ENCODE measurements at places on chromosomes 6 and 20.

- no peak for DNase-seq
These were observed 312.3 kb downstream of the TAF4 start for GRCh38 chr20:61753316-61753942.

GRCh38 chr6:34020807-34021553 is 124.9 kb downstream of the GRM4 start:
- no peak for DNase-seq

- DNase-seq: no peak
These were observed 180.4 kb downstream of the BMP7 start for GRCh38 chr20:57086066-57086465.

GRCh38 chr6:10696655-10697054 is 1.9 kb downstream of the PAK1IP1 start:
- no peak for DNase-seq

GRCh38 chr6:116633685-116634084 is 17.4 kb downstream of the RSPH4A start:
- DNase-seq: no peak

GRCh38 chr6:15400572-15401004 is 154.7 kb downstream of the JARID2 start:
- DNase-seq: peak; percentile 70

- no peak for DNase-seq
These were observed 214.1 kb upstream of the RREB1 start for GRCh38 chr6:6893701-6894100.

- no peak for DNase-seq
These were observed 63.5 kb downstream of the SLC2A10 start for GRCh38 chr20:46772901-46773300.

- no peak for DNase-seq
These were observed 220.7 kb upstream of the DEFB112 start for GRCh38 chr6:50270415-50270814.

- DNase-seq: no peak
These were observed 151.2 kb downstream of the RNF144B start for GRCh38 chr6:18538315-18538714.

DNA sequence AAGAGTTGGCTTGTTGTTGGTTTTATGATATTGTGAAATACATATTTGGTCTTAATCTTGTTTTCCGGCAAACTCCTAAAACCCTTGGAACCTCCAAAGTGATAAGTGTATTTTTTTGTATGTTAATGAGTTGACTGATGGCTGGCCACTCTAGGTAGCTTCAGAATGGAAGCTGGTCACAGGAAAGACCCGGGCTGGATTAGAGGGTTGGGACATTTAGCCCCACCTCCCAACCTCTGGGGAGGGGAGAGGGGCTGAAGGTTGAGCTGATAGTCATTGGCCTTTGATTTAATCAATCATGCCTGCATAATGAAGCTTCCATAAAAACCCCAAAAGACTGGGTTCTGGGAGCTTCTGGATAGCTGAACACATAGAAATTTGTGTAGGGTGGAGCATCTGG is 42.7 kb downstream of the SASH1 start:
- no peak for DNase-seq

GRCh38 chr6:72669324-72669723 is 47.5 kb downstream of the KCNQ5 start:
- DNase-seq: no peak

DNA sequence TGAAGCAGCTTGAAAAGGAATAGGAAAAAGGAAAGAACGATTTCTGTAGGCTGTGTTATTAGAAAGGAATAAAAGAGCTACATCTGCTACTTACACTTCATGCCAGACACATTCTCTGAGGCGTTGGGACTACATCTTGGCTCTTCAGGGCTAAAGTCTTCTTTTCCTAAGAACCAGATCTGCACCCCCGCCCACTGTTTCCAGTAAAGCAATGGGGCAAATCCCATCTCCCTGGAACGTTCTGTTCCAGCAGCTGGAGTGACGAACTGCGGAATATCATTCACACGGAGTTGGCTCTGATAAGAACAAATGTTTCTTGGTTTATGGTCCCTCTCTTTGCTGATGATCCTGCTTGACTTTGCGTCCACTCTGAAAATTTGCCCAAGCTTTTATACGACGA is 26.9 kb downstream of the FAM50B start:
- DNase-seq: no peak

DNA sequence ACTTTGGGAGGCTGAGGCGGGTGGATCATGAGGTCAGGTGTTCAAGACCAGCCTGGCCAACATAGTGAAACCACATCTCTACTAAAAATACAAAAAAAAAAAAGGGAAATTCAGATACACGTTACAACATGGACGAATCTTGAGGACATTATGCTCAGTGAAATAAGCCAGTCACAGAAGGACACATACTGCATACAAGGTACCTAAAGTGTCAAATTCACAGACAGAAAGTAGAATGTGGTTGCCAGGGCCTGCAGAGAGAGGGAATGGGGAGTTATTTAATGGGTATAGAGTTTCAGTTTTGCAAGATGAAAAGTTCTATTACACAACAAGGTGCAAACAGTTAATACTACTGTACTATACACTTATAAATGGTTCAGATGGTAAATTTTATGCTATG is 75.1 kb downstream of the SNX5 start:
- no peak for DNase-seq

DNA sequence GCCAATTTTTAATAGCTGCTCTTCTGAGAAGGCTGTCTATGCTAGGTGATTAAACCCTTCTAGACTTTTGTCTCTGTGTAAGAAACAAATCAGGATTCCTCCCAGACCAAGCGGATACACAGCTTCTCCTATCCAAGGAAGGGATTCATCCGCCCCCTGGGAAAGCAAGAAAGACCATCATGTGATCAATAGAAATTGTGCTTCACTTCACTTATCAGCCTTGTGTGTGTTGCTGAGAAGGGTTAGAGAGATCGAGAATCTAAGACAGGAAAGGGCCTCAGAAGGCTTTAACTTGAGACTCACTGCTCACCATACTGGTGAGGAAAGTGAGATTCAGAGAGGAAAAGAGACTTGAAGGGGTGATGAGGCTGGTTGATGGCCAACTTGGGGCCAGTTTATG is 1.5 kb downstream of the ABCC10 start:
- no peak for DNase-seq

GRCh38 chr6:41836022-41836659 is 48.6 kb downstream of the TOMM6 start:
- no peak for DNase-seq

GRCh38 chr6:92047860-92048259 is 1371.5 kb downstream of the EPHA7 start:
- no peak for DNase-seq

DNA sequence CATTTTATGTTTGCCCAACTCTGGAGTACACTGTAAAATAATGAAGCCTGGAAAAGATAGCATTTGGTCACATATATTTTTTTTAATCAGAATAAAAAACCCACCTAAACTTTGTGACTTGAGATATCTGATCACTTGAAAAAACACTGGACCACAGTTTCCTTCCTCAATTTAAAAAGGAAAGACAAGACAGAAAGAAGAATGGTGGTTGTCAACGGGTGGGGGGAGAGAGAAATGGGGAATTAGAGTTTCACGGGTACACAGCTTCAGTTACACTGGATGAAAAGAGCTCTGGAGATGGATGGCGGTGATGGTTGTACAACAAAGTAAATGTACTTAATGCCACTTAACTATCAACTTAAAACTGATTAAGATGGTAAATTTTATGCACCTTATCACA is 14.7 kb upstream of the DST start:
- no peak for DNase-seq

DNA sequence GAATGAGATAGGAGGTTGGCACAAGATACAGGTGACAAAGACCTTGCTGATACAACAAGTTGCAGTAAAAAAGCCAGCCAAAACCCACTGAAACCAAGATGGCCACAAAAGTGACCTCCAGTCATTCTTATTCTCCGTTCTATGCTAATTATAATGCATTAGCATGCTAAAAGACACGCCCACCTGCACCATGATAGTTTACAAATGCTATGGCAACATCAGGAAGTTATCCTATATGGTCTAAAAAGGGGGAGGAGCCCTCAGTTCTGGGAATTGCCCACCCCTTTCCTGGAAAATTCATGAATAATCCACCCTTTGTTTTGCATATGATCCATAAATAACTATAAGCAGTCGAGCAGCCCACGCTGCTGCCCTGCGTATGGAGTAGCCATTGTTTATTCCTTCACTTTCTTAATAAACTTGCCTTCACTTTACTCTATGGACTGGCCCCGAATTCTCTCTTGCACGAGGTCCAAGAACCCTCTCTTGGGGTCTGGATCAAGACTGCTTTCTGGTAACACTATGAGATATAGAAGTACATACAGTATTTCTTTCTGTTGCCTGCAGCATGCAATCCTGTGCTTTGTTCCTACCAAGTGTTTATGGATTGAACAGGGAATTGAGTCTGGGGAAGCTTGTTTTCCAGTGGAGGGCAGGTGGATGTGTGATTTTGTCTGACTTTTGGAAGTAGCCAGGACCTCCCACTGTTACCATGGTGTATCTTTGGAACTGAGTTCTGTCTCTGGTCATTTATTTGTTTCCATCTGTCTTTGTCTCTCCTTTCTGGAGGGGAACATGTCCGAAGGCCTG is 72.0 kb upstream of the TGM3 start:
- no peak for DNase-seq

- DNase-seq: no peak
These were observed 82.4 kb downstream of the RAMACL start for GRCh38 chr6:166504100-166504499.

GRCh38 chr20:50286609-50287008 is 96.0 kb downstream of the CEBPB start:
- DNase-seq: no peak

- no peak for DNase-seq
These were observed 36.3 kb upstream of the LRRC1 start for GRCh38 chr6:53758496-53758895.

GRCh38 chr20:36886859-36887751 is 11.2 kb downstream of the TLDC2 start:
- DNase-seq: peak; percentile 64

DNA sequence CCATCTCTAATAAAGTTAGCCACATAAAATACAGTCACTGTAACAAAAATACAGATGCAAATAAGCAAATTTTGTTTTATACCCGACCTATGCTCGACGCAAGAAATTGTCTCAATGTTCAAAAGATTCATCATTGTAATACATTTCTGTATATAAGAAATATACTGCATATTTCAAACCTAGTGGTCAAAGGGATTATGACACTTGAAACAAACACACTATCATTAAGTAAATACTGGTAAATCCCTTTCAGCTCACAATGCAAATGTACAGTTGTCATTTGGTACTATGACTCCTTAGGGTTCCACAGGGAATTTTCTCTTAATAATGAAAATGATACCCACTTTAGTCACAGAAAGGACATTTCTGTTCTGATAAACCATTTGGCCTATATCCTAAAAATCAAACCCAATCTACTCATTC is 2.2 kb downstream of the HIVEP2 start:
- DNase-seq: no peak

DNA sequence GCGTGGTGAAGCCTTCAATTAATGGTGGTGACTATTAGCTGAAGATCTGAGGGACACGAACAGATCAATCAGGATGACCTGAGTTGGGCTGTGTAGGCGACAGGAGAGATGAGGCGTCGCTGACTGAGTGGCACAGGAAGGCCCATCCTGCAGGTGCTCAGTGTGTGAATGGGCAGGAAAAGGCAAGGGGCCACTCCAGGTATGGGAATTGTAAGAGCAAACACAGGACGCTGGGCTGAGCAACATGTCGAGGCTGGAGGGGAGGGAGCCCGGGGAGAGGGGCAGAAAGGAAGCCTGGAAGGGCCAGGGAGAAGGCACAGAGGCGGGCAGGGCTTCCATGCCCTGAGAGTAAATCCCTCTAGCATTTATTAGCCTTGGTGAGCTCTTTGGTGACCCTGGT is 151.0 kb downstream of the VEGFA start:
- no peak for DNase-seq

- no peak for DNase-seq
These were observed 813.1 kb downstream of the KIF16B start for GRCh38 chr20:15760001-15760621.

DNA sequence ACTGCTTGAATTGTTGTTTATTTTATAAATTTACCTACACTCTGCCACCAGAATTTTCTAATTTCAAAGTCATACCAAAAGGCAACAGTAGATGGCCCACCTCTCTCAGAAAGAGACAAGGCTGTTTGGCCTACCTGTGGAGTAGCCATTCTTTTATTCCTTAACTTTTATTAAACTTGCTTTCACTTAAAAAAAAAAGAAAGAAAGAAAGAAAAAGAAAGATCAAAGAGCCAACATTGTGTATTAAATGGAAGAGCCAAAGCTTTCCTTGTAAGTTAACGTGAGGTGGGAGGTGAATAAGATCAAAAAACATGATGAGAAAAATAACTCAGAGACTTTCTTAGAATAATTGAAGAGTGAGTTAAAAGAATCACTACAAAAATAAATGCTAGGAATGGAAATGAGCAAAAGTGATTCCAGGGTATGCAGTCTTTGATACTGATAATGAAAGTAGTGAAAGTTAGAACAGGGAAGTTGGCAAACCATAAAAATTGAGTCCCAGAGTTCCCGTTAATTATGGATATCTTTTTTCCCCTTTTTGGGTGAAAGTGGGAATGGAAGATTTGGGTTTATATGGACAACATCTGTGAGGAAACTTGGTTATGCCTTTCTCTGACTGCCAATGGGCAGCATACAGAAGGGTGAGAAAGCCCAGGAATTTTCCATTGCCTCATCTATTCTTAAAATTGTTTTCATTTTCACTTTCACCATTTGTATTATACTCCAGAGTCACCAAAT is 35.9 kb upstream of the MYB start:
- DNase-seq: no peak

- no peak for DNase-seq
These were observed 738.8 kb downstream of the HDGFL1 start for GRCh38 chr6:23308166-23308565.

DNA sequence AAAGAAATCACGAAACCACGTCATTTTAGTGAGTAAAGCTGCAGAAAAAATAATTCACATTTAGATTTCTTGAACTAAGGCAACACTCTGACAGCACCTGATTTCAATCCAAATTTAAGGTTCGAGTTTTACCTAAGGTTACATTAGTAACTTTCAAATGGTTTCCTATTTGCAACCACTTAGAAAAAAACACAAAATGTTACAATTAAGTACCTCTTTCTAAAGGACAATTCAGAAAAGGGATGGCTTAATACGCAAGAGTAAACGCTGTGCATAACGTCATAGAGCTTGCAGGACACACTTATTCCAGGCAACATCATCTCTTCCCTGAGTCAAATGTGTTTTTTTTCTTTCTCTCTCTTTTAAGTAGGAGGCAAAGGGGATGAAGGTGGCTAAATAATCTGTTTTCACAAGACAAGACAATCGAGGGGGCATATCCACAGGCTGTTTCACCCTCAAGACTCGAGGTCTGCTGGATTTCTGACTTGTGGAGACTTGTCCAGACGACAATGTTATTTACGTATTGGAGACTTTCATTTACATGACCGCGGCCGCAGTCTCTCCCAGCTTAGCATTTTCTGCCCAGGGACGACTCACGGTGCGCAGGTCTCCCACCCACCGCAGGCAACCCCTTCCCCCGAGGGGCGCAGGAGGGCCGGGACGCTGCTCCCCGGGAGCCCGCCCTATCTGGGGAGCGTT is 86.0 kb downstream of the SESN1 start:
- no peak for DNase-seq

GRCh38 chr20:33578510-33578909 is 83.6 kb upstream of the C20orf144 start:
- DNase-seq: no peak

GRCh38 chr6:20402342-20403069 is 827 bp downstream of the E2F3 start:
- DNase-seq: no peak
